ENCODE measurements at places on chromosomes 11 and 22.

GRCh38 chr11:74013141-74013540 lies 4.3 kb upstream of the UCP3 start:
- DNase-seq, result no peak

- peak; percentile 54 for DNase-seq
These were observed 118.6 kb downstream of the TRIM44 start for GRCh38 chr11:35780951-35781860.

- peak; percentile 93 for DNase-seq
These were observed 298.3 kb downstream of the NTM start for GRCh38 chr11:131668500-131669400.

DNA sequence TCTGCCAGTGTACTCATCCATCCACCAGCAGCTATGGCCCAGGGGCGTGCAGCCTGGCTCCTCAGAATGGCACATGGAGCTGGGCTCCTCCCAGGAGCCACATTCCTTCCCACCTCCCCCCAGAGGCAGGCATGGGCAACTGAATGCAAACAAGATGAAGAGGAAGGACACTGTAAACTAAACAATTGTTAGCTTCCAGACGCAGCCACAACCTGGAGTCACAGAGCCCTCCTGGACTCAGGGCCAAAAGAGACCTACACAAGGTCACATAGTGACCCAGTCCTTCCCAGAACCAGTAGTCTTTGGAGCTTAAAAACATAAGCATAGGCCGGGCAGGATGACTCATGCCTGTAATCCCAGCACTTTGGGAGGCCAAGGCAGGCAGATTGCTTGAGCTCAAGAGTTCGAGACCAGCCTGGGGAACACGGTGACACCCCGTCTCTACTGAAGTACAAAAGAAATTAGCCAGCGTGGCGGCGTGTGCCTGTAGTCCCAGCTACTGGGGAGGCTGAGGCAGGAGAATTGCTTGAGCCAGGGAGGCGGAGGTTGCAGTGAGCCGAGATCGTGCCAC lies 30.7 kb upstream of the CLDN5 start:
- DNase-seq, result peak; percentile 50

DNA sequence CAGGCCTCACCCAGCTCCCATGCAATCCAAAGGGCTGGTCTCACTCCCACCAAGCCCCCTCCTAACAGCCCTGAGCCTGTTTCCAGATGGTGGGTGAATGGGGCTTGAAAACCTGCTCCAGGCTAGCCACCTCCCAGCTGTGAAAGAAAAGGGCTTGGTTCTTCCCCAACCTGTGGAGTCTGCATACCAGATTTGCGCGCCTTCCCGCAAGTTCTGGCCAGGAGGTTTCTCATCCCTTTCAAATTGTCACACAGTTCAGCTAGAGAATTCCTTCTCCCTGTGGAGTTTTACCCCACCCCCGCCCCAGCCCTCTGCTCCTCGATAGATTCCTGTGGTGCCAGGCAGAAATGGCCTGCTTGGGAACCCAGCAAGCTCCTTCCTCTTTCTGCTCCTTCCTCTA lies 734.6 kb upstream of the FAT3 start:
- no peak for DNase-seq

DNA sequence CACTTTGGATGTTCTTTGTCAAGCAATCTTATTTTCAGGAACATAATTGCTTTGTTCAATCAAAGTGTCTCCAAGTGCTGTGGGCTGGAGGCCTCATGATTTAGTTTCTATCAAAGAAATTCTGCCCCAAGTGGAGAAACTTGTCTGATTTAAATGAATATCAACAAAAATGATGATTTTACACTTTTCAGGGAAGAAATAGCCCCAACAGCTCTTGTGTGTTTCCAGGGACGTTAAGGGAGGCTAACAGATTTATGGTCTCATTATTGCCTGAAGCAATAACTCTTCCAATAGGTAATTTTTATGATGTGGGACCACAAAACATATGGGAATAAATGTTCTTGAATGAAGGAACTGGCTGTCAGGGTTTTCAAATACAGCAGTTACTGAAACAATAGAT lies 699.1 kb downstream of the FAM181B start:
- no peak for DNase-seq

GRCh38 chr11:131544591-131544990 lies 174.2 kb downstream of the NTM start:
- no peak for DNase-seq

DNA sequence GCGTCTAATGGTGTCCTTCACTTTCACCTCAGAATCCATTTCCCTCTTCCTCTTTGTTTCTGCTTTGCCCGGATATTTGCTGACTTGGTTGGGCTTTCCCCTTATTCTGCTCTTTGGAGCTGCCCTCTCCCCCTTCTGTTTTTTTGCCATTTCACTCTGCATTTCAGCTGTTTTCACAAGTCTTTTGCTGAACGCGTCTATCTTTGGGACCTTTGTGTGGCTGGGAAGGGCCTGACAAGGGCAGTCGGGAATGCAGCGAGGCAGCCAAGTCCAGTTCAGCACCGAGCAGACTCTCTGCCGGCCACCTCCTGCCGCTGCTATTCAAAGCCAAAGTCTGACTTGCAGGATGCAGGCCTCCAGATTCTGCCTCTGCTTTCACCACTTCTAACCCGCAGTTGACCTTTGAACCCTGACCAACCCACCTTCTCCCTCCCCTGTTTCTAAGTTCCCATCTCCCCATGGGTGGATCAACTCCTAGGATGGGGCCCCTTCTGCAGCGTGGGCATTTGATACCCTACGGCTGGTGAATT lies 38.2 kb downstream of the FEZ1 start:
- DNase-seq, result peak; percentile 96

DNA sequence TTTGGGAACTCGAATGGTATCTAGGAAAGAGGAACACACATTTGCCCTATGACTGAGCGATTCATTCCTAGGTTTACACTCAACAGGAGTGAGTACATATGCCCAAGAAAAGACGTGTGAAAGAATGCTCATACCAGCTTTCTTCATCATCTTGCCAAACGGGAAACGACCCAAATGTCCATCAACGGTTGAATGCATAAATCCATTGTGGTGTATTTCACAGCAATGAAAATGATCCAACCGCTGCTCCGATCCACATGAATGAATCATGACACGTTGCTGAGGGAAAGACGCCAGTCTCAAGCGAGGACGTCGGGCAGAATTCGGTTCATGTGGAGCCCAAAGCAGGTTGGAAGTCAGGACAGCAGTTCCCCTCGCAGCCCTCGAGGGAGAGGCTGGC lies 71.5 kb downstream of the CYTH4 start:
- DNase-seq, result no peak

DNA sequence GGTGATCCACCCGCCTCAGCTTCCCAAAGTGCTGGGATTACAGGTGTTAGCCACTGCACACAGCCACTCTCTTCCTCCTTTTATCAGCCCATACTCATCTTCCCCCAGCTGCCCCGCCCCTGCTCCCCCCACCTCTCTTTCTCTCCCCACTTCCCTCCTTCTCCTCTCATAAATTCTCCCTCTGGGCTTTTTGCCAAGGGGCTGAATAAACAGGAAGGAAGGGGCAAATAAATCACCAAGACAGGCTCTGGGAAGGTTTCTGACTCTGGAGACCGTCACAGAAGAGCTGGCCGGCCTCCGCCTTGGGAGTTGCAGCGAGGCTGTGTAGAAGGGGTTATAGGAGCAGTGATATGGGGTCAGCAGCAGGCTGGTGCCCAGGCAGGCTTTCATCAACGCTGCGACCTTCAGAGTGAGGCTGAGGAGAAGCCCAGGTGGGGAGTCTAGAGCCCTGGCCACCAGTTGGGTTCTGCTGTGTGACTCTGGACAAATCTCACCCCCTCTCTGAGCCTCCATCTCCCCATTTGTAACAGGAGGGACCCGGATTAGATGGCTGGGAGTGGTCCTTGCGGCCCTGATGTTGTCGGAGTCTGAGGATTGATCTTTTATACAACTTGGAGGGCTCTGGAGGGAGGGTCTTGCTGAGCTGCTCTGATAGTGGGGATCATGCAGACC lies 62.6 kb upstream of the RASD2 start:
- no peak for DNase-seq

DNA sequence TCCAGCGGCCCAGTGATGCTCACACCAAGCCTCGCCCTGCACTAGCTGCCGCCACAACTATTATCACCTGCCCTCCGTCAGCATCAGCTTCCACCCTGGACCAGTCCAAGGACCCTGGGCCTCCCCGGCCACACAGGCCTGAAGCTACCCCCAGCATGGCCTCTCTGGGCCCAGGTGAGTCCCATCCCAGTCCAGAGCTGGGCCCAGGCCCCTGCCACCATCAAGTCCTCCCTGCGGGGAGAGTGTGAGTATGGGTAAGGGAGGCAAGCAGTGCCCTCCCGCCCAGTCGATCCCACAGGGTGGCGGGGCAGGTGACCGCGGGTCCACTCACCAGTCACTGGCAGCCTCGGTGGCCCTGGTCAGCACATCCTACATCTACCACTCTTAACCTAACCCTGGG lies 9.5 kb upstream of the SUSD2 start:
- DNase-seq, result no peak

DNA sequence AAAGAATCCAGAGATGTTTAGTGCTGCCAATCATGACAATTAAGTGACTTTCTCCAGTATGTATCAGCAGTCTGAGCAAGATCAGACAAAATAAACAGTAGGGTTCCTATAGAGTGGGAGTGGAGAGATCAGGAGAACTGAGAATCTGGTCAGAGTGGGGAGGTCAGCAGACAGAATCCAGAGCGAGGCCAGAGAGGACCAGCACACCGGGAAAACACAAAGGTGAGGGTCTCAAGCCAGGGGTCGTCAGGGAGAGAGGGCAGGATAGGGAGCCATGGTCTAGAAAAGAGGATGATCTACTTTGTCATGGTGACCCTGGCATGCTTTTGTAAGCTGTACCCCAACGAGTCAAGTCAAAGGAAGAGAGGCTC lies 39.2 kb downstream of the MAPK1 start:
- no peak for DNase-seq

GRCh38 chr22:32206774-32207758 lies 2.2 kb upstream of the RFPL2 start:
- DNase-seq, result peak; percentile 72

DNA sequence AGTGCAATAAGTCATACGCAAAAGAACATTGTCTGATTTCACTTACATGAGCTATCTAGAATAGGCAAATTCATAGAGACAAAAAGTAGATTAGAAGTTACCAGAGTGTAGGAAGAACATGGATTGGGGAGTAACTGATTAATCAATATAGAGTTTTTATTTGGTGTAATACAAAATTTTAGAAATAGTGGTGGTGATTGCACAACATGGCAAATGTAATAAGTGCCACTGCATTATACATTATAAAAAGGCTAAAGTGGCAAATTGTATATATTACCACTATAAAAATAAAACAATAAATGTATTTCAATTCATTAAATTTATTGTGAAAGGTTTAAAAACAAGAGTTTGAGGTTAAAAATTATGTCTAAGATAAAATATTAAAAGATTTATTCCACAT lies 8.7 kb upstream of the OR51B4 start:
- no peak for DNase-seq

GRCh38 chr11:61585115-61585514 lies 4.2 kb upstream of the SYT7 start:
- DNase-seq, result no peak

DNA sequence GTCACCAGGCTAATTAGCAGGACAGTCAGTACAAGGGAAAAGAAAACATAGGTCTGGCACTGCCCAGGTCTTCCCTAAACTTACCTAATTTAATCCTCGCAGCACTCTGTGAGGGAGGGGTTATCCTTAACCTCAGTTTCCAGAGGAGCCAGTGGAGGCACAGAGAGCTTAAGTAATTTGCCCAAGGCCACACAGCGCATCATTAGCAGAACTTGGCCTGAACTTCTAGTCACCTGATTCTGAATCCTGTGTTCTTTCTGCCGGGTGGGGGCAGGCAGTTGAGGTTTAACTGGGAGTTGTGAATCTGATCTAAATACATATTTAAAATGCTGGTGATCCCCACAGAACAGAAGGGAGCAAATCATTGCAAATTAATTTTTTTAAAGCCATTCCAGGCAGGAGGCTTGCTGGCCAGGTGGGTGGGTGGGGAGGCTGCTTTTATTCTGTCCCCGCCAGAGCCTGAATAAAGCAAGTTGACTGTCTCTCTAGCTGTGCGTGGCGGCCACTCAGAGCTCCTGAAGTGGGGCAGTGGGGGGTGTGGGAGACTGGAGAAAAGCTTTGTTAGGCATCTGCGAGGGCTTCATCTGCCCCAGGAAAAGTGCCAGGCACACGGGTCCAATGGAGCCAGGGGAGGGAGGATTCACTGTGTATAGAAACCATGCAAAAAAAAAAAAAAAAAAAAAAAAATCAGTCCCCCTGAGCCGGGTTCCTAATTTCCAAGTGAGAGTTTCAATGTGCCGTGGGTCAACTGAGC lies 66.1 kb downstream of the NFAM1 start:
- no peak for DNase-seq

- no peak for DNase-seq
These were observed 708 bp downstream of the SCO2 start for GRCh38 chr22:50524676-50525103.

- DNase-seq, result peak; percentile 27
These were observed 871 bp upstream of the TOLLIP start for GRCh38 chr11:1310318-1310687.

DNA sequence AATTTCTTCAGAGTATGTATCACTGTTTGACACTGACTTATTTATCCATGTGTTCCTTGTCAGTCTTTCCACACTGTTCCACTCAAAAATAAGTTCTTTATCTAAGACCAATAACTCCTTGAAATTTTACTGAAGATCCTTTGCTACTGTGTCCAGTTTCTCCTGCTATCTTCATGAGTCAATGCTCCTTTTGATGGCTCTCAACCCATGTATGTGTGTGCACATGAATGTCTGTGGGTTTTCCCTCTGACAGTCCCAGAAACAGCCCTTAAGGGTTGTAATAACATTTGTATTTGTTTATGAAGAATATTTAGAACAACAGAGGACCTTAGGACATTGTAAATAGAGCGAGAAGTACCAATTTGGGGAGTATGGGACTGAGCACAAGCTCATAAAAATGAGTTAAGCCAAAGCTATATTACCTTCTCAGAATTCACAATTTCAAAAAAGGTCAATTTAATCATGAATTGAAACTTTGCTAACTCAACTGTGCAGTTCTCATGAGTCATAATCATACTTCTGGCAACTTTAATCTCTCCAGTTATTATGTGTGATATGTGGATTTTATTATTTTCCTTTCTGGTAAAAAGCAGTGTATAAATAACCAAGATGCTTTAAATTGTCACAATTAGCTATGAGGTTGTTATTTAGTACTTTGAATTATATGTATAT lies 533.6 kb downstream of the CNTN5 start:
- DNase-seq, result no peak

GRCh38 chr11:96319898-96320656 lies 22.9 kb downstream of the MAML2 start:
- no peak for DNase-seq

All from osteoblast (primary cell).